ENCODE measurements at places on chromosomes 6 and 20. TPM values are rescaled to one million over a fixed set of nuclear protein-coding genes. Genes with fewer than 3 reads are reported as not detected.

- no peak for DNase-seq
Measured at GRCh38 chr6:39059496-39060310, 11.1 kb downstream of the GLP1R start.

DNA sequence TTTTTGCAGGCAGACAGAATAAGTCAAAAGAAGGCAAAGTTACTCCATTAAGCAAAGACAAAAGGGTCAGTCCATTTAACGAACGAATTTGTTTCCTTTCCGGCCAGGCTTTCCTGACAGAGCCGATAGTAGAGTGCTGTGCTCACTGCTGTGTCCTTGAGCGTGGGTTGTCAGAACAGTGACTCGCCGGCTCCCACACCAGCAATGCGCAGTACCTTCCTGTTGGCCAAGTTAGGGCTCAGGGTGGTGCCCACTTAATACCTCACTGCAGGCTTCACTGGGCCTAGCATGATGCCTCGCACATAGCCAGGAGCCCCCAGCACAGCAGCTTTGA lies 294.7 kb downstream of the FOXC1 start:
- no peak for DNase-seq

DNA sequence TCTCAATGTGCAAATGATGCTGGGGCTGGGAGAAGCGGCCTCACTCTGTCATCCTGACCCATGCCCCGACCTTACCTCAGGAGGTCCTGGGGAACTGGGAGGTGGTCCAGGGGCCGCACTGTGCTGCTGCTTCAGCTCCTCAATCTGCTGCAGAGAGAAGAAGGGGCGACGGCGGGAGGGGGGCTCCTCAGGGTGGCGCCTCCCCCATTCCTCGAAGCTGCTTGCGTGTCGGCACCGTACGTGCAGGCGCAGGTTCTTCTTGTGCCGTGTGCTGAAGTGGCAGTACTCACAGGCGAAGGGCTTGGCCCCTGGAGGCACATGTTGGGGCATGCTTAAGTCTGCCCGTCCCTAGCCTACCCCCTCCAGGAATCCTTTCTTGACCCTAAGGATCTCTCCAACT lies 12.9 kb downstream of the ZNF335 start:
- no peak for DNase-seq

DNA sequence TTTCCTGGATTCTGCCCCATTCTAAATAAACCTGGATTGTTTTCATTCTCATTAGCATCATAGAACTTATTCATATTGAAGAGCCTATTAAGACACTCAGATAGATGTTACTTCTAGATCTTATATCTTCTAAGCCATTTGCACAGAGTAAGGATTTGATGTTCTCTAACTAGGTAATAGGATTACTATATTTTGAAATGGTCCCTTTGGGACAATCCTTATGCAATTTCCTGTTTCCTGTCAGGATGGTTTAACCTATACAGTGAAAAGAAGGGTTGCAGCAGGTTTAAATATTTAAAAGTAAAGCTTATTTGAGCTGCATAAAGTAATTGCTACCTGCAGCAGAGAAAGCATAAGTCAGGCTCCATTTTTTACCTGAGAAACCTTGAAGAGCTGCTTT lies 860.1 kb downstream of the TFAP2A start:
- DNase-seq = no peak

DNA sequence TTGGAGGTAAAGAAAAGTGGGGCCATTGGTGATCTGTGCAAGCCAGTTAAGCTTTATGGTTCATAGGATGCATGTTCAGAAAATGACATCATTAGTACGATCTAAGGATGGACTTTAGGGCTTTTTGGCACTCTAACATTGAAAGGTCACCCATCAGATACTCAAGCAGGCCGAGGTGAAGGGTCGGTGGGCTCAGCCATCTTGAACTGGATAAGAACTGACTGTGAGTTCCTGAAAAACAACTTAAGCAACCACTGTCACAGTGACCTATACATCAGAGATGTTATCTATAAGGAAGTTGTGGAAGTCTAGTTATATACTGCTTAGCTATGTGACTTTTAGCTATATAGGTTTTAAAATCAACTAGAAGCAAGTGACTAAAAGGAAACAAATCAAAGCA lies 13.0 kb upstream of the ITCH start:
- no peak for DNase-seq

Gene SLC22A2
- not detected for total RNA-seq

Gene PNLDC1
- total RNA-seq = 0.54 TPM

DNA sequence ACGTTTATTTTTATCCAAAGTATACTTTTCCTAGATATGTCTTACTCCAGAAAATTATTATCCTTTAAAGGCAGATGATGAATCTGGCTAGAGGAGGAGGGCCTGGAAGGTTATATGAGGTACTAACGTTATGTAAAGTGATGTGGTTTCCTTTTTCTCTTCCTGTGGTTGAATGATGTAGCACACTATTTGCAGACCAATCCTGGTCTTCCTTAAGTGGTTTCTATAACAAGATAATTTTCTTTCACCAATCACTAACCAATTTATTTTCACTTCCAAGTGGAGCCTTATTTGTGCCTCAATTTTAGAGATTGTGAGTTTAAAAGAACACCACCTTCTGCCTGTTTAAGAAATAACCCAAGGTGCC lies 154.6 kb upstream of the SOX4 start:
- DNase-seq = no peak
